ENCODE measurements at places on chromosomes 12 and 14. TPM values are rescaled to one million over a fixed set of nuclear protein-coding genes. Genes with fewer than 3 reads are reported as not detected.

DNA sequence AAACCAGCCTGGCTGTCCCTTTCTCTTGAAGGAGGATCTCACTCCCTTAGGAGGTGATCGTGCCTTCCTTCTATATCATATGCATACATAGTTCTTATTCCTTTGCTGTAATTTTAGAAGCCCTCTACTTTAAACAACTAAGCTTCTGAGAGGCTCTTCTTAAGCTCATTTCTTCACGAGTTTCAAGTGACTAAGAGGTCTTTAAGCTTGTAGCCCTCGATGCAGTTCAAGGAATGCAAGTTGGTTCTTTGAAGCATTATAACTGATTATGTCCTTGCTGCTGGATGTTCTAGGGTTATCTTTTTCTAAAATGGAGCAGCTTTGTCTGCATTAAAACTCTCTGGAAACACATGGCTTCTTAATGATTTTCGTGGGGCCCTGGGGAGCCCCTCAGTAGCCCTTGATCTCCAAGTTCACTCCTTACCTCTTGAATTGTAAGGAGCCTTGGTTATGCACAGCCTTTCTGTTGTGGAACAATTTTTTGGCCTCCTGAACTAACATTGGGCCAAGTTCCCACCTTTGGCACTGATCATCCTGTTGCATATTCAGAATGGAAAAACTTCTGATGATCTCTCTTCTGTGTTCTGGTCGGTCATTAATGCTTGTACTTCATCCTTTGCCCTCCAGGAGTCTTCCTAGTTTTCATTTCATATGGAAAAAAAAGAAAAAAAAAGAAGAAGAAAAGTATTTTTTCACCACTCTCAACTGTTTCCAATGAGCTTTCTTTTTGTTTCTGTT lies 12.6 kb downstream of the RASSF8 start:
- no peaks in the 10 kb centered on the region for H3K27me3 ChIP-seq
- DNase-seq: no peak
- no peak overlapping the region for H3K27ac ChIP-seq

ADCY4 gene
- 12.1 TPM for total RNA-seq

- DNase-seq: no peak
- peak within 1 kb of the TSS; percentile 95 for H3K27ac ChIP-seq
- no peaks in the 10 kb centered on the region for H3K27me3 ChIP-seq
- peaks cover 53% of the 10 kb centered on the region for H3K4me1 ChIP-seq
- no peaks in the 10 kb centered on the region for H3K36me3 ChIP-seq
These were observed at the start of gene NCOR2 for GRCh38 chr12:124566997-124567672. NCOR2 (minus strand) TSS chr12:124567612; CDS start chr12:124495251, 72,361 bp downstream.

DNA sequence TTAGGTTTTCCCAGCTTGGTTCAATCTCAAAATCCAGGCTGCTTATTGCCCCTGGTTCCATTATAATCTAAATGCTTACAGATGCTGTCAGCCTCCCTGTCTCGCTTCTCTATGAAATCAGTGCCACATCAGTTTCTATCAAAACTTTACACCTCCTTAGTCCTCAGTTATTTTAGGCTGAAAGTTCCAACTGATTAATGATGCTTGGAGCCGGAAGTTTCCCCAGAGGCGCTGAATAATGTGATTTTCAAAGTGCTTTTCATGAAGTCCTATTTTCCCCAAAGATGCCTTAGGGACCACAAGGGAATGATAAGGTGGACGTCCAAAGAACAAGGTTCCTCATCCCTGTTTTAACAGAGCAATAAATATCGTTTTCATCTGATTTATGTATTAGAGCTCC lies 262.4 kb upstream of the RMST start:
- no peak for DNase-seq
- H3K27ac ChIP-seq: no peak overlapping the region
- H3K36me3 ChIP-seq: no peaks in the 10 kb centered on the region
- no peaks in the 10 kb centered on the region for H3K4me1 ChIP-seq

DNA sequence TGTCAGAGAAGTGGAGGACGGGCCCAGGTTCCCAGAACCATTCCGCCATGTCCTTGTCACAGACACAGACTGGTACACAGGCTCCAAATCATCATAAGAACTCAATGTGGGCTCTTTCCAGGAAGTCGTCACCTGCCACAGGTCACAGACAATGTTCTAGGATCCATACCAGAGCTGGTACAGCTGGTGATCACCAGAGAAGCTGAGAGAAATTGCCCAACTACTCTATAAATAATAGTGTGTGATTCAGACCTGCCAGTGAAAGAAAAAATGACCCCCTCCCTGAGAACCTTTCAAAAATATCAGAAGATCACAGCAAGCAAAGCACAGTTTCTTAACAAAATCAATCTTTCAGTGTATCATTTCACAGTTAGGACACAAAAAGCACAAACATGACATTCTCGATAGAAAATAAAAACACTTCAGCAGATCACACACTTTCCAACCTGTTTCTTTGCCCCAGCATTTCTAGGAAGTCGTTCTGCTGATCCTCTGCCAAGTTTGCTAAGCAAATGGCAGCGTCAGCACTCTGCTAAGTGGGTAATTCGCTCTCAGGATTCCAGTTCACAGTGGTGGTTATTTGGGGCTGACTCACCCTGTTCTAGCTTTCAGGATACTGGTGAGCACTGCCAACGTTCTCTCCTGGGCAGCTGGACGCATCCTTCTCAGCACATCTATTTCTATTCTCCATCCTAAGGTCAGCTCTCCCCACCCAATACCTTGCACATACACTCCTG lies 223.3 kb upstream of the SFSWAP start:
- no peaks in the 10 kb centered on the region for H3K27me3 ChIP-seq
- H3K36me3 ChIP-seq: no peaks in the 10 kb centered on the region
- no peak overlapping the region for H3K4me3 ChIP-seq
- no peak for DNase-seq

- H3K27me3 ChIP-seq: no peaks in the 10 kb centered on the region
- H3K27ac ChIP-seq: peak overlapping the region; percentile 33
- no peak for DNase-seq
- no peaks in the 10 kb centered on the region for H3K4me1 ChIP-seq
These were observed 25.5 kb downstream of the ATF7IP start for GRCh38 chr12:14390870-14391530.

GRCh38 chr14:22549981-22550673 lies 38.9 kb downstream of the DAD1 start:
- peak; percentile 65 for DNase-seq
- H3K36me3 ChIP-seq: no peaks in the 10 kb centered on the region
- peak overlapping the region; percentile 86 for H3K27ac ChIP-seq
- H3K27me3 ChIP-seq: no peaks in the 10 kb centered on the region

DNA sequence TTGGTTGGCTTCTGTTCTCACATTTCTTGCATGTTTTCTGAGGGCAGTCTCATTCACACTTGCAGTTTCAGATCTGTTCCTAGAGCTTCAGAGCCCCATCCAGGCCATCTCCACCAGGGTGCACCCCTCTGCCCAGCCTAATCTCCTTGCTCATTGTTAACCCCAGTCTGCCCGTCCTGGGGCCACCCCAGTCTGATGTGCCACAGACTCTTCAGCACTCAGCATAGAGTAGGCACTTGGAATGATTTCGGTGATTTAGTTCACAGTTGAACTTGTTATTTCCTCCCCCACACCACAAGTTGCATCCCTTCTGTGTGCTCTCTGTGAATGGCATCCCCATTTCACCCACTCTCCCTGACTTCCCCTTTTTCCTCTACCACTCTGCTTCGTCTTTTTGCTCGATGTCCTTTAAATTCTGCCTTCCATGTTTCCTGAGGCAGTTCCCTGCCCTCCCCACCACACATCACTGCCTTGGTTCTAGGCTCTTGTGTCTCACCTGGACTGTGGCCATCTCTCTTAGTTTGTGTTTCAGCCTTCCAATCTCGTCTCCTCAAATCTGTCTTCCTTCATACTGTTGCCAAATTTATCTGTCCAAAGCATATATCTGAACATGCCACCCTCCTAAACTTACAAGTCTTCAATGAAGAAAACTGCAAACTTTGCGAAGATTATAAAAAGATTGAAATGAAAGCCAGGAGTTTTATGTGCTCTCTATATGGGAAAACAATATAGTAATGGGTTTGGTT lies 41.5 kb downstream of the ANO6 start:
- no peaks in the 10 kb centered on the region for H3K4me1 ChIP-seq
- H3K27ac ChIP-seq: no peak overlapping the region
- DNase-seq: no peak
- no peak overlapping the region for H3K4me3 ChIP-seq
- H3K36me3 ChIP-seq: no peaks in the 10 kb centered on the region
- H3K27me3 ChIP-seq: no peaks in the 10 kb centered on the region

- peaks cover 10% of the 10 kb centered on the region for H3K4me1 ChIP-seq
- H3K4me3 ChIP-seq: no peak overlapping the region
- no peak for DNase-seq
These were observed 106.9 kb upstream of the ETV6 start for GRCh38 chr12:11542599-11542998.

RERG gene
- 9.9 TPM for total RNA-seq

- no peaks in the 10 kb centered on the region for H3K27me3 ChIP-seq
- no peak for DNase-seq
- H3K36me3 ChIP-seq: no peaks in the 10 kb centered on the region
- H3K4me3 ChIP-seq: no peak overlapping the region
- H3K4me1 ChIP-seq: no peaks in the 10 kb centered on the region
These were observed 123.0 kb downstream of the SCARB1 start for GRCh38 chr12:124740691-124741137.

DNA sequence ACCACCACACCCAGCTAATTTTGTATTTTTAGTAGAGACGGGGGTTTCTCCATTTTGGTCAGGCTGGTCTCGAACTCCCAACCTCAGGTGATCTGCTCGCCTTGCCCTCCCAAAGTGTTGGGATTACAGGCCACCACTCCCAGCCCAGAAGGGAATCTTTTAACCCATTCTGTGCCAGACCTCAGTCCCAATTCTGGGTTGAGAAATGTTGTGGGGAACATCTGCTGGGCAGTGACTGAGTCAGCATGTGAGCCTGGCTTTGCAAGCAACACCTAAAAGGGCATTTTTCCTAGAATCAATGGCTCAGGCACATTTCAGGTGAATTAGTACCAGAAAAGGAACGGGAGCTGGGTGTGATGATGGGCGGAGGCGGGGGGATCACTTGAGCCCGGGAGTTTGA lies 7.6 kb upstream of the SPATS2 start:
- no peak overlapping the region for H3K27ac ChIP-seq
- no peaks in the 10 kb centered on the region for H3K27me3 ChIP-seq
- no peak for DNase-seq
- H3K36me3 ChIP-seq: no peaks in the 10 kb centered on the region
- no peak overlapping the region for H3K4me3 ChIP-seq

DNA sequence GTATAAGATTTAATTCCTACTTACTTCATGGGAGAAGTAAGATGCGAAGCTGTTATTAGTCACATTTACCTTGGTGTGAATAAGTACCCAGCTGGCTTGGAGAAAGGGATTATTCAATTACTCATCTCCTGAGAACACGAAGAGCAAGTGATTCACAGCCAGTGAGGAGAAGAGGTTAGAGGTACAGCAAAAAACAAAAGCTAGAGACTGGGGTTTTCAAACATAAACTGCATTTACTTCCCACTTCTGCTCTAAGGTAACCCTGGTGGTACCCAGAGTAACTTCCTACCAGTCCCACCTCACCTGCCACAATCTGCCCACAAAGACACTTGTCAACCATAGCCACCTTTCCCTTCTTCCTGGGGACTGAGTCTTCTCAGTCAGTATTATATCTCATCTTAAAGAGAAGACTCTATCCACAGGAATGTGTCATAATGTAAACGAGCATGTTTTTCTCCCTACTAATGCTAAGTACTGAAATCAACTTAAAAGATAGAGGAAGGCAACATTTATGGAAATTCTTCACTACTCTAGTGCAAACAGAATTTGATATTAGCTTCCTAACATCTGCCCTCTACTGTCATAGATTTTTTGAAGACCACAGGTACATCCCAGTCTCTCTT lies 6.0 kb upstream of the IL22 start:
- H3K4me3 ChIP-seq: no peak overlapping the region
- H3K27me3 ChIP-seq: no peaks in the 10 kb centered on the region
- no peaks in the 10 kb centered on the region for H3K4me1 ChIP-seq
- no peak overlapping the region for H3K27ac ChIP-seq

TBX3 gene
- total RNA-seq: 50.3 TPM
